ENCODE measurements at places on chromosomes 13 and 19. TPM values are rescaled to one million over a fixed set of nuclear protein-coding genes. Genes with fewer than 3 reads are reported as not detected.

NOP53 gene
- total RNA-seq: 88.0 TPM

MTMR6 gene
- 42.4 TPM for total RNA-seq

FAM98C gene
- total RNA-seq: 14.3 TPM

CD37 gene
- total RNA-seq: 0.82 TPM

CAPS gene
- total RNA-seq: 2.4 TPM

DPRX gene
- total RNA-seq: not detected

ARHGAP45 gene
- total RNA-seq: 1.2 TPM

FBXO17 gene
- 4.5 TPM for total RNA-seq
